ENCODE measurements at places on chromosomes 5 and 9.

GRCh38 chr5:13188371-13188770 lies 756.1 kb downstream of the DNAH5 start:
- DNase-seq: no peak

DNA sequence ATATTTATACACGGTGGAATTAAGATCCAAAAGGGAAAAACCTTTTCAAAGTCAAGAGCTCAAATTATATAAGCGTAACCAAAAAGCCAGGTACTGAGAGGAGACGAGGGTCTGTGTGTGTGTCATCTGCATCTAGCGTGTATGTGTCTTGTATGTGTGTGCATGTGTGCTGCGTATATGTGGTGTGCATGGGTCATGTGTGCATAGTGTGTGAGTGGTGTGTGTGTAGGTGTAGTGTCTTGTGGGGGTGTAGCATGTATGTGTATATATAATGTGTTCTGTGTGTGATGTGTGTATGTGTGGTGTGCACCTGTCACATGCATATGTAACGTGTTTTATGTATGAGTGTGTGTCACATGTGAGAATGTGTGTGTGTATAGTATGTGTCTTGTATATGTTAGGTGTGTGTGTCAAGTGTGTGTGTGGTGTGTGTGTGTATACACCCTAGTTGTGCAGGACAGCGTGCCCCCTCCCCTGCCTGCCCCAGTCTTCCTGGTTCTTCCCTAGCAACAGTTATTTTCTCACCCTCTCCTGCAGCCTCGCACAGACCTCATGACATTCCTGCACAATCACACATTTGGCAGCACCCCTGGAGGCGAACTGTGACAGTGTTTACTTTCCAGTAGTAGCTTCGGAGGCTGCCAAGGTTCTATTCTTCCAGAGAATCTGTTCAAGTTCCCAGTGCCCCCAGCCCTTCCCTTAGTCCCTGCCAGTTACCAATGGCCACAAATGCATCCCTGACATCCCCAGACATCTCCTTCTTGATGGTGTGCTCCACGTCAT lies 27.1 kb upstream of the TNIP1 start:
- DNase-seq: no peak

DNA sequence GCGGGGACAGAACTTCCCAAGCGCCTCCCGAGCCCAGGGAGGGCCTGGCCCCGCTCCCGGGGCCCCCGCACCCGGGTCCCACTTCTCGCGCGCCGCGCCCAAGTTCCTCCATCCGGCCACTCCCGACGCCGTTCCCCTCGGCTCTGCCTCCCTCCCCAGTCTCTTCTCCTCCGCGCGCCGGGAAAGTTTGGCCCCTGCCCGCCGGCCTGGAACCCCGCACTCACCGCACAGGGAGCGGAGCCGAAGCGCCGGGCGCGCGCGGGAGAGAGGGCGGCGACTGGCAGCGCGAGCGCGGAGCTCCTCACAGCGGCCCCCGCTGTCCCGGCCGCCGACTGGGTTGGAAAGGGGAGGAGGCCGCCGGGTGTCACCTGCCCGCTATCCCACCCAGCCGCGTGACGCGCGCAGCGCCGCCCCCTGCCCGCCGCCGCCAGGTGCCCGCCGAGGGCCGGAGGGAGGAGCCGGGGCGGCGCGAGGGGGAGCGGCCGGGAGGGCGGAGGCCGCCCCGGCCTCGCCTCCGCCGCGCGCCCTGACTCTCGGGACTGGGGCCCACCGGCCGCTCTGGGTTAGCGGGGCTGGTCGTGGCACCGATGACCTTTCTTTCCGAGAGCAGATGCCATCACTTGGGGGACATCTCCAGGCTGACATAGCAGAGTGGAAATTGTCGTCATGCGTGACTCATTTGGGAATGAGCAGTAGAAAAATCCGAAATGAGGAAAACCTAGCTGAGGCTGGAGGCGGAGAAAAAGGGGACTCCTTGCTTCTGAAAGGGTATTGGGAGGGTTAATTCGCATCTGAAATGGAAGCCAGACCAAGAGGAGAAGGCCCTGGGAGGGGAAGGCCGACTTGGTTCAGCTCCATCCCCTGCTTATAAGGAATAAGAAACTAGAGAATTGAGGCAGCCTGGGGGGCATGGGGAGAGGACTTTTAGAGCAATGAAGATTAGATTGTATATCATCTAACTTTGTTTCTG lies at the start of gene ELOVL7:
Gene ELOVL7, minus strand, starts transcription at position 334 of the 970 bp plus-strand sequence. CDS start 56,872 bp downstream, outside the sequence.
- no peak for DNase-seq

DNA sequence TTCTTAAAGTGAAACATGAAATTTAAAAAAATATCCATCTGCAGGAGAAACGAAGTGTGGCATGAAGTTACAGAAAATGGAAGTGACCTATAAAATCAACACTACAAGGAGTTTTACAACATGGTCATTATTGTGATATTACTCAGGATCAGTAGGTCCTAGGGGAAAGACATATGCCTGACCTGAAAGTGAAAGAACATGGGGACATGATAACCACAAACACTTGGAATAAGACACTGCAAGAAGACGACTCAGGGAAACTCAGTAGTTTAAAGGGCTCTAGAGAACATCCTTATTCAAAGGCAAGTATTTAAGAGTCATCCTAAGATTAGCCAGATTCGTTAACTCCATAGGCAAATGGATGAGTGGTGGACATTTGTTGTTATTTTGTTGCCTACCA lies 19.9 kb upstream of the LPAR1 start:
- no peak for DNase-seq

- no peak for DNase-seq
Measured at GRCh38 chr5:171166766-171167165, 142.3 kb upstream of the TLX3 start.

DNA sequence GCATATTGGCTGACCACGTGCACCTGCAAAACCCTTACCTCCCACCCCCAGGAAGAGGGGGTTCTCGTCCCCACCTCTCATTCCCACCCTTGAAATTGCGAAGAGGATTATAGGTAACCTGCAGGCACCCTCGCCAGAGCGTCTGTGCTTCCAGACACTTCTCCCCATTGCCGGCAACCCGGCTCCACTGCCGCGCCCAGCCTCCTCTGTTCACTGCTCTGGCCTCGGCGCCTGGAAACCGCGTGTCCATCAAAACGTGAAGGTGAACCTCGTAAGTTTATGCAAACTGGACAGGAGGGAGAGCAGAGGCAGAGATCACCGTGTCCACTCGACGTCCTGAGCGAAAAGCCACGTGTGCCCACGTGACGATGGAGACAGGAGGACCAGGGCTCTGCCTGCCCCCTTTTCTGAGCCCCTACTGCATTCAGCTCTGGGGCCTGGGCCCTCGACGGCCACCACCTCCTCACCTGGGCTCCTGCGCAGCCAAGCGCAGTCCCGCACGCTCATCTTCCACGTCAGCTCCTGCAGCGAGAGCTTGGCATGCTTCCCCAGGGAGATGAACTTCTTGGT lies 1.9 kb downstream of the TERT start:
- DNase-seq: no peak

DNA sequence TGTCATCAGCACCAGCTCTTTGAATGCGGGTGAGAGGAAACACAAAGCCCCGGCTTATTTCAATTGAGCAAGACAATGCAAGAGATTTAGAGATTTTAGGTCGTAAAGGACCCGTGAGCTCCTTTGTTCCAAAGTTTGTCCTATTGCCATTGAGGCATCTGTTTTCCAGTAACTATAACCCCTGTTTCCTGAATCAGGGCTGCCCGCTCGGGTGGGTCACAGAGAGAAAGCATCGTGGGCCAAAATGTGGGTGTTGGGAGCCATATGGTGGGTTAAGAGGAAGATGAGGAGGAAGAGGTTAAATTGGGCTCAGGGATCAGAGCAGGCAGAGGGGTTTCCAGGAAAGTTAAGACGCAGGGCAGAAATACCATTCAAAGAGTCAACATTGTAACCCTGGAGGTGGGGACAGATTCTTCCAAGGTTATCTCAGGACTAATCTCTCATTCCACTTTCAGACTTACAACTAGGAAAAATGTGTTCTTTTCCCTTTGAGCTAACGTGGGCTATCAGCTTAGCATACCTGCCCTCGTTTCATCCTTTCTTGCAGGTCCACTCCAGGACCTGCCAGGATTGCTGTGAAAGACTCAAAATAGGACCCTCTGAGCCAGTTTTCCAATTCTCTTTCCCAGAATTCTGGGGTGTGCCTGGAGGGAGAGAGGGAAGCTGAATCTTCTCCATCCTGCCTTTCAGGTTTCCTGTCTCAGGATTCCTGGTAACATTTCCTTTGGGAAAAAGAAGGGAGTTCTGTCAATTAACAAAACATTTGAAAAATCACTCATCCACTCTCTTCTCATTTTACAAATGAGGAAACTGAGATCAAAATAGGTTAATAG lies 95.5 kb upstream of the TAF11L2 start:
- no peak for DNase-seq

Measured in fibroblast of skin of left quadriceps (primary cell).